ENCODE measurements at places on chromosomes 13 and 19.

DNA sequence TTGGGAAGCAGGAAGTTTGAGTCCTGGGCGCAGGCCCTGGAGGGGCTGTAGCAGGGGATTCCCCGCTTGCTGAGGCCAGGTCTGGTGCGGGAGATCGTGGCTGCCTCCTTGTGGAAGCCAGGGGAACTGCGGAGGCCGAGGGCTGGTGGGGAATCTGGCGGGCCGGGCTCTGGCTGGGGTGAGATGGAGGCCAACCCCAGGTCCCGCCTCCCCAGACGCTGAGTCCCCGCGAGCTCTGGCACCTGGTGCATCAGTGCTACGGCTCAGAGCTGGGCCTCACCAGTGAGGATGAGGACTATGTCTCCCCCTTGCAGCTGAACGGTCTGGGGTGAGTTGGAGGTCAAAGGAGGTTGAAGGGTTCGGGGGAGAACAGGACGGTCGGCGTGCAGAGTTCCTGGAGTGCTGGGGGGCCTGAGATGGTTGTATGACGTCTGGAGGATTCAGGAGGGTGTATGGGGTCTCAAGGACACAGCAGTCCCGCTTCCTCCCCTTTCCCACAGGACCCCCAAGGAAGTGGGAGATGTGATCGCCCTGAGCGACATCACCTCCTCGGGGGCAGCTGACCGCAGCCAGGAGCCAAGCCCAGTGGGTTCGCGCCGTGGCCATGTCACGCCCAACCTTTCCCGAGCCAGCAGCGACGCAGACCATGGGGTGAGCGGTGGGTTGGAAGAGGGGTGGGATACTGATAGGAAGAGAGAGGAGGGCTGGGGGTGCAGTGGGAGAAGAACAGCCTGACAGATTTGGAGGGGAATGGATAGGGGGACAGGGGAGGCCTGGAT lies 13.1 kb downstream of the GRAMD1A start:
- peak; percentile 76 for DNase-seq

DNA sequence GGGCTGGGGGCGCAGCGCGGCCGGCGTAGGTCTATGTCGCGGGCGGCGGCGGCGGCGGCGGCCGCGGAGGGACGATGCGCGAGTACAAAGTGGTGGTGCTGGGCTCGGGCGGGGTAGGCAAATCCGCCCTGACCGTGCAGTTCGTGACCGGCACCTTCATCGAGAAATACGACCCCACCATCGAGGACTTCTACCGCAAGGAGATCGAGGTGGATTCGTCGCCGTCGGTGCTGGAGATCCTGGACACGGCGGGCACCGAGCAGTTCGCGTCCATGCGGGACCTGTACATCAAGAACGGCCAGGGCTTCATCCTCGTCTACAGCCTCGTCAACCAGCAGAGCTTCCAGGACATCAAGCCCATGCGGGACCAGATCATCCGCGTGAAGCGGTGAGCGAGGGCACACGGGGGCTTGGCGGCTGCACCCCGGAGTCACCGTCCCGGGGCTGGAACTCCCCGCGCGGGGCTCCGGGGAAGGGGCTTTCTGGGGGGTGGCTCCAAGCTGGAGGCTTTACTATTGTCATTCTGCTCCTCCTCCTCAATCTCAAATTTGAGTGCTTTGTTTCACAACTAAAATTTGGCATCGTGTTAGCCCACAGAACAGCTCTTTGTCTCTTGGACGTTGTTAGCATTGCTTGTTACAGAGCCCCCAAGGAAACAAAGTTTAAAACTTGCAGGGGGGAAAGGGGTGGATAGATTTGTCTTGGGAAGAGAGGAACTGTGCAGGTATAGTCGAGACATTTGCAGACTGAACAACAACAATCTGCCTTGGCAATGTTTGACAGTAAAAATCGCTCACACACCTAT lies 630 bp downstream of the RAP2A start:
- peak; percentile 11 for DNase-seq

DNA sequence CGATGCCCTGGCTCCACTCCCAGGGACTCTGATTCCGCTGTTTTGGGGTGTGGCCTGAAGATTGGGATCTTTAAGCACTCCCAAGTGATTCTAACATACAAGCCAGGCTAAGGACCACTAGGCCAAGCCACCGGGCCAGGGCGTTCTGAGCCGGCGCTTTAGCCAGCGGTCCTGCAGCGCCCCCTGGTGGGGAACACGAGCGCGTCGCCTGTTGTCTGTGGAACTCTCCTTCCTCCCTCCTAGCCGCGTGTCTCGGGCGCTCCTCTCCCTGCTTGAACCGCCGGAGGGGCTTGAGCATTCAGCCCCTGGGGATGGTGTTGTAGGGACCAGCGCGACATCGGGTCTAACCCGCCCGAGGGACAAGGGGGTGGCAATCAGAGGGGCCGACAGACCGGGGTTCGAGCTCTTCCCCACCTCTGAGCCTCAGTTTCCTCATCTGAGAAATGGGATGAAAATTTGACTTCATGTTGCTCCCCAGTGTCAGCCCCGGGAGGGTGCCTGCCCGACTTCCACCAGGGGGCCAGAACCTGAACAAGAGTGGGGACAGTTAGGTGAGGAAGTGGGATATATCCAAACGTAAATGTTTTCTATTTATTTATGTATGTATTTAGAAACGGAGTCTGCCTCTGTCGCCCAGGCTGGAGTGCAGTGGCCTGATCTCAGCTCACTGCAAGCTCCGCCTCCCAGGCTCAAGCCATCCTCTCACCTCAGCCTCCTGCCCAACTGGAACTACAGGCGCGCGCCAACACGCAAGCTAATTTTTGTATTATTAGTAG lies 18.0 kb upstream of the PNMA8B start:
- DNase-seq = peak; percentile 72

GRCh38 chr13:28581451-28581850 lies 77.5 kb upstream of the POMP start:
- no peak for DNase-seq

DNA sequence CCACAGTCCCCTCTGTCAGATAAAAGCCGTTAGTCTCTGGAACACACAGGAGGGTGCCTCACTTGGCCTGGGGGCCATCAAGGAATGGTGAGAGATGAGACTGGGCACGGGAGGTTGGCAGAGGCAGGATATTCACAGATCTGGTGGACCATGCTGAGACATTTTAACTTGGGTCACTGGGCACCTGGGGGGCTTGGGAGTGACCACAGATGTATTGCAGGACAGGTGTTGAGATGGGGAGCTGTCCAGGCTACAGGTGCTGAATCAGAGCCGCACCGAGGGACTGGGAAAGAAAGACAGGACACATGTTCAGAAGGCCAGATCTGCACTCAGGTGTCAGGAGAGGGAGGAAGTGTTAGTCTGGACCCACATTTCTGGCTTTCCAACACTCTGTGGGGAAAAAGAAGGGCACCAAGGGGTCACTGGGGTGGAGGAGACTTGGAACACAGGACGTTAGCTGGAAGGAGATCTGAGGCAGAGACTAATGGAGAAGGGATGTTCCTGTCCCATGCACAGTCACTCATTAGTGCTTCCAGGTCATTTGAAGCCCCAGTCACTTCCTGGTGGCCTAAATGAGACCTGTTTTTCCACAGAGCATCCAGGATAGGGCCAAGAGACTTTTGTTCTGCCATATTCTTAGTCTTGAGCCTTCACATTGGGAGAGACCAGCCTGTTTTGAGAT lies 56.1 kb downstream of the CHST8 start:
- DNase-seq = no peak

DNA sequence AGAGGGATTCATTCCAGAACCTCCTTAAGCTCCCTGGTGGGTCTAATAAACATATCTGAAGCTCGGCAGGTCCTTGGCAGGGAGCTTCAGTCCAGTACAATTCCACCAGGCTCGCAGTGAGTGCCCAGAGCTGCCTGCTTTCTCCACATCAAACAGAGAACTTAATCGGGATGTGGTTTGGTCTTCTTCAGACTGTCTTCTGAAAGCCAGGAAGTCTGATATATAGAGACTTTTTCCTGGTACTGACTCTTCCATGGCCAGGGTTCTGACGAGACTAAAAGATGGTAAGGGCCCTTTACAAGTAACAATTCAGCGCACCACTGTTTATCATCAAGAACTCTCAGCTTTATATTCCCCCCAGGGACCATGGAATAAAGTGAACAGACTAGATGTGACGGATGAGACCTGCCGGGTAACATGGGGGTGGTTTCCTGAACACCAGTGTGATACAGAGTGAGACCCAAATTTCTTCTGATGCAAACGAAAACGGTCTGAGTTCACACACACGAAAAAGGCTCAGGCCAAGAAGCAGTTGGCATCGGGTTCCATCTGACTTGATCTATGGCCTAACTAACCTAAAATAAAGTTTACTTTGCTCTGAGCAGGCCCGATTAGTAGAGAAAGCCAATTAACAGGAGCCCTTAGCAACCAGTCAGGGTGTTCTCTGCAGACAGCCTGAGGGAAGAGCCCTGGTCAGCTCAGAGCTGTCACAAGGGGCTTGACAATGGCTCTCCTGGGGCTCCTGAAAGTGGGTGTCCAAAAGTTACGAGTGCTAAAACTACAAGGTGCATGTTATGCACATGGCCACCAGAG lies 29.0 kb downstream of the RANBP3 start:
- peak; percentile 28 for DNase-seq

DNA sequence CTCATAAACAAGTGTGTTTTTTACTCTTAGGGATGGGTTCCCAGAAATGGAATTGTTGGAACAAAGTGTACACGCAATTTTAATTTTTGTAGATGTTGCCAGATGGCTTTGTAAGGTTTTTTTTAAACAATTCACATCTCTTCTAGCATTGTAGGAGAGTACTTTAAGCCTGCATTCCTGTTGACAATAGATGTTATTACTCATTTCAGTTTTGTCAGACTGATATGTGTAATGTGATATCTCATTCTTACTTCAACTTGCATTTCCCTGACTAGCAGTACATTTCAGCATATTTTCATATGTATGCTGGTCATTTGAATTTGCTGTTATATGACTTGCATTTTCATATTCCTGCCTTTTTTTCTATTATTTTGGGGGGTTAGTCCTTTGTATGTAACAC lies 186.6 kb upstream of the SLITRK6 start:
- DNase-seq = no peak

DNA sequence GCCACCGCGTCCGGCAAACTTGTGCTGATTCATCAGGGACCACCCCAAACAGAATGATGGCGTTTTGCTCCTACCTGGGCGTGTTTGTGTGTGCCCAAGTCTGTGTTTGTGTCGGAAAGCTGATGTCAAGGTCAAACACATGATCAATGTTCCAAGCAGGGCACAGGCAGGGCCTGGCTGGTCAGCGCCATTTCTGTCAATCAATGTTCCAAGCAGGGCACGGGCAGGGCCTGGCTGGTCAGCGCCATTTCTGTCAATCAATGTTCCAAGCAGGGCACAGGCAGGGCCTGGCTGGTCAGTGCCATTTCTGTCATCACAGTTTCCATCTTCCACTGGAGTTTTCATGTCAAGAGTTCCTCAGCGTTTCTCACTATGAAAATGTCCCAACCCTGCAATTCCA lies 14.9 kb upstream of the GRTP1 start:
- no peak for DNase-seq

DNA sequence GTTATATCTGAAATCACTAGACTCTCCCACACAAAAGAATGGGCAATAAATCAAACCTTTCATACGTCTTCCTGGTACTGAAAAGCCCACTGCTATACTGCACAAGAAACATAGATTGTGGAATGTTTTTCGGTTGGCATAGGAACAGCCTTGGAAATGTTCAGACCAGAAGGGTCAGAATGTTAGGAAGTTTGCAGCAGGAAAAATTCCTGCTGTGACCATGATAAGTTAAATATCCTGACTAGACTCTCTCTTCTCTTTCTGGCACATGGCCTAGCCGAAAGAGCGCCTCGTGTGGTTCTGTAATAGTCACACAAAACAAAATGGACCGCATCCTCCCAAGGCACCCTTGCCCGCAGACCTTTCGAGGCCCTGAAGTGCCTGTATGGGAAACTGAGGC lies 427.2 kb downstream of the COG6 start:
- no peak for DNase-seq

GRCh38 chr19:33424181-33424580 lies 50.7 kb downstream of the CEBPG start:
- DNase-seq = no peak

GRCh38 chr13:32829676-32830335 lies 186.4 kb upstream of the KL start:
- DNase-seq = no peak

DNA sequence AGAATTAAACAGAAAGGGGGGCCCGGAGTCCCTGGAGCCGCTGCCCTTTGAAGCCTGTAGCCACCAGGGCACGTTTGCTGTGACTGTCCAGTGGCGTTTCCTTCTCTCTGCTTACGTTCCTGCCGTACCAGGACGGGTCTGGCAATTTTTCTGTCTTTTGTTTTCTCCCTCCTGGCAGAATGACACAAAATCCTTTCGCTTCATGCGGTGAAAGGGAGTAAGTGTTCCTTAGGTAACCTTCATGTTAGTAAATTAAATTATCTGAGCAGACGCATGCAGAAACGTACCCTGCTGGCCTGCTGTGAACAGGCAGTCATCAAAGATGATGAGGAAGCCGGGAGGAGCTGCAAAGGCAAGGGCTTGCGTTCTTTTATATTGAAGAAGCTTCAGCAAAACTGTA lies 299.3 kb upstream of the ARGLU1 start:
- no peak for DNase-seq

DNA sequence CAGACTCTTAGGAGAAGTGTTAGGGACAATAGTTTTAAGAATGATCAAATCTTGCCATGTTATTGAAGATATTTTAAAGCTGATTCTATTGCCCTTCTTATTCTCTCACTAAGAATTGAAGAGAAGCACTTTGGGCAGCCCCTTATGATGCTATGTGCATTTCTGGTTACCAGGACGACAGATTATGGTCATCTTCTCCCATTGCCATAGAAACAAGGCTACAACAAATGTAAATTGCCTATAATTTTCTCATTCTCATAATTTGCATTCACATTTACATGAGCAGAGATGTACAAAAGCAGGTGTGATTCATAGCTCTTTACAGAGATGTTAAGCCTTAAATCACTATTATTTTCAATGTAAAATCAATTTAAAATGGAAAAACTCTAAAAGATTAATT lies 137.3 kb upstream of the PCDH9 start:
- no peak for DNase-seq

GRCh38 chr13:36725936-36726335 lies 52.1 kb downstream of the SERTM1 start:
- DNase-seq = no peak

- no peak for DNase-seq
Observed at GRCh38 chr19:2089001-2089711, 7.0 kb downstream of the MOB3A start.

- no peak for DNase-seq
Observed at GRCh38 chr13:23789576-23790346, 99.4 kb downstream of the MIPEP start.

GRCh38 chr19:7550169-7550770 lies 14.8 kb downstream of the PNPLA6 start:
- DNase-seq = no peak

DNA sequence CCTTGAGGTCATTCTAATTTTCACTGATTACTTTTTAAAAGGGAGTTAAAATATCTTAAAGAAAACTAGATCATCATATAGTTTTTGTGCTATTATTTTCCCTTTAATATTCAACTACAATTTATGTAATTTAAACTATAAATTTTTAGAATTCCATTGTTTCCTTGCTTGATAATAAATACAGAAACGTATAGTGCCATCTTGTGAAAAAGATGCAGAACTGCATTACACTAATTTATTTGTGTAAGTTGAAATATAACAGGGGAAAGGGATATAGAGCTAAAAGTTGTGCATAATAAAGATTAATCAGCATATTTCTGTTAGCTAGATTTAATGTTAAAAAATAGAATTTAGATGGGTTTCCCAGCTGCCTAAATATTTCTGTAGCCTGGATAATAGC lies 61.5 kb upstream of the TDRD3 start:
- no peak for DNase-seq

- DNase-seq = no peak
Observed at GRCh38 chr19:17627921-17628320, 60.2 kb downstream of the UNC13A start.

- DNase-seq = no peak
Observed at GRCh38 chr19:58248886-58249285, 20.2 kb downstream of the ZNF544 start.

GRCh38 chr19:35013820-35014754 lies 14.0 kb downstream of the GRAMD1A start:
- peak; percentile 85 for DNase-seq

Measured in CD4-positive, alpha-beta T cell treated with Interleukin-6 at 100 ng/mL for 8 hours (primary cell).